ENCODE measurements at places on chromosomes 11 and 22.

GRCh38 chr22:49704345-49705215, 123.1 kb downstream of the BRD1 start:
- DNase-seq: no peak

GRCh38 chr11:38339835-38340440, 1741.9 kb upstream of the RAG2 start:
- DNase-seq: no peak

GRCh38 chr11:57639321-57640067, 10.2 kb downstream of the YPEL4 start:
- no peak for DNase-seq

GRCh38 chr11:93529707-93530467, 13.3 kb downstream of the SMCO4 start:
- no peak for DNase-seq

DNA sequence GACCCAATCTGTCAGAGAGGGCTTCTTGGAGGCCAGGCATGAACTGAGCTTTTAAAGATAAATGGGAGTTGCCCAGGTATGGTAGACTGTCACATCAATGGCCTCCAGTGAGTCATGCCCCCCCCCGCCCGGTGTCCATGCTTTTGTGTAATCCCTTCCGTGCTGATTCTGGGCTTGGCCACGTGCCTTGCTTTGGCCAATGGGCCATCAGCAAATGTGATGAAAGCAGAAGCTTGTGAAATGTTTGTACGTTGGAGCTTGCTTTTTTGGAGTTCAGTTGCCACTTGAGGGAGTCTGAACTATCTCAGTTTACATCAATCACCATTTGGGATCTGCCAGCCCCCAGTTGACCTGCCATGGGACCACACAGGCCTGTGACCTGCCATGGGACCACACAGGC, 4.3 kb upstream of the THY1 start:
- DNase-seq: no peak

DNA sequence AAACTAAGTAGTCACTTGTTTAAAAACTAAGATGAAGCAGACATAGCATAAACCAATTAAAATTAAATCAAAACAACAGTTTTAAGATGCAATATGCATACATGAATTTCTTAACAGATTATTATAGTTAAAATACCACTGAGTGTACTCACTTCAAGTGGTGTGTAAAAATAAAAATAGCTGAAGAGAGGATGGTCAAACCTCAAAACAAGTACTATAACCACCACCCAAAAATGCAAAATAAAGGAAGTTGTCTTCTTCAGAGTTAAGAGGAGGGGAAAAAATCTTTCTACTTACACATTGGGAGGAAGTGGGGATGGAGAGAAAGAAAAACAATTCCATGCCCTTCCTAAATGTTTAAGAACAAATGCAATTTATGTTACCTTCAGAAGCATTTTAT, 31.9 kb downstream of the RRAS2 start:
- DNase-seq: no peak

- DNase-seq: peak; percentile 65
Observed at GRCh38 chr22:30286813-30287647, 2.3 kb downstream of the CASTOR1 start.

- DNase-seq: no peak
Observed at GRCh38 chr11:131874070-131874469, 503.7 kb downstream of the NTM start.

GRCh38 chr11:114321621-114322257, 25.5 kb downstream of the NNMT start:
- no peak for DNase-seq

DNA sequence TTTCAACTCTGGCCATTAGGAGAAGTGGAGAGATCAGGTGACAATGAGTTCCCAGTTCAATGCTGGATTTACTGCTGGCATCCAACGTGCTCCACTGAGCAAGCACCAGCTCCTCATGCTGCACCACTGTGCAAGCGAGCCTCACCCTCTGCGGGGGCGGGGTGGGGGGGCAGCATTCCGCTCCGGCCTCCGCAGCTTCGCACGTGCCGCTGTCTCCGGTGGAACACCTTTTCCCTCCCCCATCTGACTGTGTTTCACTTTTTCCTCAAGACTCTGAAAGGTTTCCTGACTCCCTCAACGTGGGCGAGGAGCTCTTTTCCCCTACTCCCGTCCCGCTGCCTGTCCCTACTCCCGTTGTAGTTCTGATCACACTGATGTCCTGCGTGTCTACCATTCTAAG, 835 bp upstream of the RHOD start:
- no peak for DNase-seq

GRCh38 chr11:132942611-132943356, 589.5 kb downstream of the OPCML start:
- no peak for DNase-seq

DNA sequence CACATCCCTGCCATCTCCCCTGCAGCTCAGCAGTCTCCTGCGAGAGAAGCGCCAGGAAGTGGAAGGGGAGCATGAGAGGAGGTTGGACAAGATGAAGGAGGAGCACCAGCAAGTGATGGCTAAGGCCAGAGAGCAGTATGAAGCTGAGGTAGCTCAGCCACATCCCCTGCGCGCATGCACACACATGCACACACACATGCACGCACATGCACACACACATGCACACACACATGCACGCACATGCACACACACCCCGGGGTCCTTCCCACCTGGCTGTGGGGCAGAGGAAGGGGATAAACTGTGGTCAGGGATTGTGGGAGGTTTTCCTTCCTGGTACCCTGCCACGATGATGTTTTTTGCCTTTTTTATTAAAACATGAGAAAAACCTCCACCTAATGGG, 65.3 kb downstream of the CEP164 start:
- no peak for DNase-seq

DNA sequence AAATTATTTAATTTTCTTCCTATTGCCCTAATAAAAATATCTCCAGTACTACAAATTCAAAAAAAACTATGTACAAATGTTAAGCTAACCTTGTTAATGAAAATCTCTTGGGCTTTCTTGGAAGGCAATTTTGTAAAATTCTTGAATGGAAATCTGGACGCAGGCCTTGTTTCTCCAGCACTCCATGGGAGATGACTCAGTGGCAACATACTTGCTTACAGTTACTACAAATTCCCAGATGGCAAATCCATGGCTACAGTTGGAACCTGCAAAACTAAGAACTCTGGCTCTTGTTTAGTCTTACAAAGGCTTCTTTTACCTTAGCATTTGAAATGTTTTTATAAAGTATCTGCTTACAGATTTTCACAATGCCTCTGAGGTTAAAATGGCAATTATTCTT, 725.2 kb downstream of the DLG2 start:
- DNase-seq: no peak
